ENCODE measurements at places on chromosomes 12 and 14. TPM values are rescaled to one million over a fixed set of nuclear protein-coding genes. Genes with fewer than 3 reads are reported as not detected.

EXOC3L4 gene
- total RNA-seq: under 0.01 TPM

MGP gene
- total RNA-seq: 10.6 TPM

TAS2R10 gene
- 0.86 TPM for total RNA-seq

PLEKHH1 gene
- total RNA-seq: 0.43 TPM

SLC7A8 gene
- total RNA-seq: 0.97 TPM

KLRB1 gene
- total RNA-seq: not detected

DPF3 gene
- total RNA-seq: 10.4 TPM

MAX gene
- 57.9 TPM for total RNA-seq

GSC gene
- total RNA-seq: not detected

PLCZ1 gene
- total RNA-seq: not detected

SMCO3 gene
- total RNA-seq: under 0.01 TPM

DNA sequence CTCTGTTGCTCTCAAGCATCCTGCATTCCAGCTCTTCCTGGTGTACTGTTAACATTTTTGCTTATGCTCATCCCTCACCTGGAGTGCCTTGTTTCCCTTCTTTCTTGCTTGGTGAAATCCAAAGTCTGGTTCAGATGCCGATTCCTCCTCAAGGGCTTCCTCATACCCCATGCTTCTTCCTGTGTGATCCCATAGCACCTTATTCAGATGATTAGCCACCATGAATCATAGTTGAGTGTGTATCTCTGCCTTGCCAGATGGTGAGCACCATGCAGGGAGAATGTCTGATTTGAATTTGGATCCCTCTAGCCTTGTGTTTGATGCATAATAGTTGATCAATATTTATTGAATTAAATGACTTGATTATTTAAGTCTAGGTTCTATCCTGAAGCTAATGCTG is 39.4 kb upstream of the ANO4 start:
- DNase-seq: no peak

GRCh38 chr12:47832263-47832933 is 12.7 kb upstream of the HDAC7 start:
- DNase-seq: no peak

- no peak for DNase-seq
Observed at GRCh38 chr14:61188196-61188595, 92.9 kb downstream of the TMEM30B start.

DNA sequence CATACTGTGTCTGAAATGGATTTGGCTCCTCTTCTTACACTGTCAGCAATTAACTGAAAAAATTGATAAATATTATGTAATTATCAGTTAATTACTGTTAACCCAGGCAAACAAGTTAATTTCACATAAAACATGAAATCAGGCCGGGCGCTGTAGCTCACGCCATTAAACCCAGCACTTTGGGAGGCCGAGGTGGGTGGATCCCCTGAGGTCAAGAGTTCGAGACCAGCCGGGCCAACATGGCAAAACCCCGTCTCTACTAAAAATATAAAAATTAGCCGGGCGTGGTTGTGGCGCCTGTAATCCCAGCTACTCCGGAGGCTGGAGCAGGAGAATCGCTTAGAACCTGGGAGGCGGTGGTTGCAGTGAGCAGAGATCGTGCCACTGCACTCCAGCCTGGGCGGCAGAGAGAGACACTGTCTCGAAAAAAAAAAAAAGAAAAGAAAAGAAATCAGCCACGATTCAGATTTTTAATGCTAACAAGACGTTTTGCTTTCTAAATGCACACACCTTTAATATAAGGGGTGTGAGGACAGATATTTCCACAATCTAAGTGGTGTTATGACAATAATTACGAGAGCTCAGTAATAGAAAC is 473 bp upstream of the TMEM19 start:
- no peak for DNase-seq

- no peak for DNase-seq
Observed at GRCh38 chr14:84144166-84144565, 1385.8 kb upstream of the FLRT2 start.

GRCh38 chr12:132417741-132418140 is 72.2 kb upstream of the FBRSL1 start:
- DNase-seq: no peak

DNA sequence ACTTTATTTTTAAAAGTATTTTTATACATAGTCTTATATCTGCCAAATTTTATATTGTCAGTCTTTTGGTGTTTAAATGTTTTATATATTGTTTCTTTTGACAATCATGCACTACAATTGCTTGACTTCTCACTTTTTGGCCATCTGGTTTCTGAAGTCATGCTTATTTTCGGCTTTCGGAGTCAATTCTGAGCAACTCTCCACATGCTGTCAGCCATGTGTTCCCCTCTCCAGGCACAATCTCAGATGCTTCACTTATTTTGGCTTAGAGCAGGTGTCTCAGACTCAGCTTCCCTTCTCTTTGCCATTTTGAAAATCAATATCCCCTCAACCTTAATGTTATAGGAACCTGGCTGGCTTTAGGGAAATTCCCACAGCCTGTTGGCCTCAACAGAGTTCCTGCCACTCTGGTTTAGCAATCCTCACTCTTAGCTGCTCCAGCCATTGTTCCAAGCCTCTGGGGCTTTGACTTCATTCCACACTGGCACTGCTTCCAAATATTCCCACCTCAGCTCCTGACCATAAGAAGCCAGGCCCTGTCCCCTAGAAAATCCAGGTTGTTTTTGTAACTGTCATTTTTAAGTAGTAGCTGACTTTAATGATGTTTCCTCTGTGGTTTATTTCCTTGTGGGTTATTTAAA is 125.5 kb upstream of the FAR2 start:
- no peak for DNase-seq

GRCh38 chr12:124448241-124448954 is 119.0 kb downstream of the NCOR2 start:
- DNase-seq: no peak

GRCh38 chr12:121990692-121991603 is 30.7 kb upstream of the BCL7A start:
- DNase-seq: no peak

Measured in fibroblast of villous mesenchyme (primary cell).